AG08395 (cell line): ENCODE measurements at places on chromosomes 1 and 21.

DNA sequence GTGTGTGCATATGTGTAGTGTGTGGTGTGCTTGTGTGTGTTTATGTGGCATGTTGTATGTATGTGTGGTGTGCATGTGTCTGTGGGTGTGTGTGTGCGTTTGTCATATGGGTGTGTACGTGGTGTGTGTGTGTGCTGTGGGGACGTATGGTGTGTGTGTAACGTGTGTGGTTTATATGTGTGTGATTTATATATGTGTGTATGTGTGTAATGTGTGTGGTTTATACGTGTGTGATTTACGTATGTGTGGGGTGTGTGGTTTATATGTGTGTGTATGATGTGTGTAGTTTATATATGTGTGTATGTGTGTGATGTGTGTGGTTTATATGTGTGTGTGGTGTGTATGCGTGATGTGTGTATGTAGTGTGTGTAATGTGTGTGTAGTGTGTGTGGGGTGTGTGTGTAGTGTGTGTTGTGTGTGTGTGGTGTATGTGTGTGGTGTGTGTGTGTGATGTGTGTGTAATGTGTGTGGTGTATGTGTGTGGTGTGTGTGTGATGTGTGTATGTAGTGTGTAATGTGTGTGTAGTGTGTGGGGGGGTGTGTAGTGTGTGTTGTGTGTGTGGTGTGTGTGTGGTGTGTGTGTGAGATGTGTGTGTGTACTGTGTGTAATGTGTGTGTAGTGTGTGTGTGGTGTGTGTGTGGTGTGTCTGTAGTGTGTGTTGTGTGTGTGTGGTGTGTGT lies 32.3 kb upstream of the ADARB1 start:
- no peak for DNase-seq

- no peak for DNase-seq
Measured at GRCh38 chr1:236663934-236664333, 22.4 kb upstream of the ACTN2 start.

DNA sequence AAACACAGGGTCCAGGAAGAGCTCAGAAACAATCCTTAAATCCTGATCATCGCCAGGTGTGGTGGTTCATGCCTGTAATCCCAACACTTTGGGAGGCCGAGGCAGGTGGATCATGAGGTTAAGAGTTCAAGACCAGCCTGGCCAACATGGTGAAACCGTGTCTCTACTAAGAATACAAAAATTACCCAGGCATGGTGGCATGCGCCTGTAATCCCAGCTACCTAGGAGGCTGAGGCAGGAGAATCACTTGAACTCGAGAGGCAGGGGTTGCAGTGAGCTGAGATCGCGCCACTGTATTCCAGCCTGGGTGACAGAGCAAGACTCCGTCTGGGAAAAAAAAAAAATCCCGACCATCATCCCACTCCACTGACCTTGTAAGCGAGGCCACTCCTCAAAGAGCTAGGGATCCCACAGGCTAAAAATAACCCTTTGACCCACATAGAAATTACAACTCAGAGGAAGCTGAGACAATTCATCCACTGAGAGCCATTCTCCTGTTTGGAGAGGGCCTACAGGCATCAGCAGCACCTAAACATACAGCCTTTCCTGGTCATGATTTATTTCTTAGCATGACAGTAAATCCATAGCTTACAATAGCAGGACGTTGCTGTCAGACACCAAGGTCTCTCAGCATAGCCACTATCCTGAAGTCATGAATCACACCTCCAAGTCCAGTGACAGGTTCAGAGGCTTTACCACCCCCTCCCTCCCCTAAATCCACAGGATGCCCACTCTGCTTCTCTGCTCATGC lies 66.7 kb downstream of the TGFBR3 start:
- DNase-seq, result no peak

- peak; percentile 43 for DNase-seq
Measured at GRCh38 chr1:223776075-223776814, 63.9 kb downstream of the CAPN2 start.

DNA sequence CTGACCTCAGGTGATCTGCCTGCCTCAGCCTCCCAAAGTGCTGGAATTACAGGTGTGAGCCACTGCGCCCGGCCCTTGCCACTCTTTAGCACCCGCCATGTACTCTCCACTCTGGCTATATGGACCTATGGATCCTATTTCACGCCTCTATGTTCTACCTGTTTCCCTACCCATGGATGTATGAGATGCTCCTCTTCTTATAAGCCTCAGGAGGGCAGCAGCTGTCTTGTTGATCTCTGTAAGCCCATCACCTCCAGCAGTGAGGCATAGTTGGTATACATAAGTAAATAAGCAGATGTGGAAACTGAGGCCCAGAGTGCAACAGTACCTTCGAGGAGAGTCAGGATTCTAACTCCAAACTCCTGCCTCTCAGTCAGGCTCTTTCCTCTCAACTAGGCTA lies 24.7 kb upstream of the ARTN start:
- DNase-seq, result no peak

GRCh38 chr21:18318156-18318555 lies 73.5 kb downstream of the CHODL start:
- no peak for DNase-seq

GRCh38 chr1:116754198-116754977 lies at the start of gene CD2:
Gene CD2, plus strand, starts transcription at chr1:116754430. Its CDS starts 63 bp downstream, at chr1:116754493.
- no peak for DNase-seq

DNA sequence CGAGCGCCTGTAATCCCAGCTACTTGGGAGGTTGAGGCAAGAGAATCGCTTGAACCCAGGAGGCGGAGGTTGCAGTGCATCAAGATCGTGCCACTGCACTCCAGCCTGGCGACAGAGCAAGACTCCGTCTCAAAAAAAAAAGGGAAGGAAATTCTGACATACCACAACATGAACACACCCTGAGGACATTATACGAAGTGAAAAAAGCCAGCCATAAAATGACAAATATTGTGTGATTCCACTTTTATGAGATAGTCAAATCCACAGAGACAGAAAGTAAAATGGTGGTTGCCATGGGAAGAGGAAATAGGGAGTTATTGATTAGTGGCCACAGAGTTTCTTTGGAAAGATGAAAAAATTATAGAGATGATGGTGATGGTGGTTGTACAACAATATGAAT lies 41.7 kb downstream of the EVI5 start:
- no peak for DNase-seq

- no peak for DNase-seq
Measured at GRCh38 chr1:91015358-91015780, 6.5 kb downstream of the ZNF644 start.

DNA sequence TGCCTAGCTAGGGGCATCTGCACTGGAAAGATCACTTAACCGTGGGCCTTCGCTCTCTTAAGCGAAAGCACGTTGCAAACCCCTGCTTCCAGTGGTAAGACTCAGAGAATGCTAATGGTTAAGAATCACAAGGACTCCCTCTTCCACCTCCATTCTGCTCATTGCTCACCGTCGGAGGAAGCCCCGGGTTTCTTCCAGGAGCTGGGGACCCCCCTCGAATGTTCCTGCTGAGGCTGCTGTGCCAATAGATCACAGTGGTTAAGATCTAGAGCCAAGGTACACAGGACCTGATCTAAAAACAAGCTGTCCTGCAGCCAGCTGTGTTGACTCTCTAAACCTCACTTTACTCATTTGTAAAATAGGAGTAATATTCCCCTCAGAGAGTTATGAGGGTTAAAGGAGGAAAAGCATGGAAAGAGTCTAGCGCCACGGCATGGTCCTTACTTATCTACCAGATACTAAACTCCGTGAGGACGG lies 765 bp downstream of the VAMP3 start:
- DNase-seq, result no peak

DNA sequence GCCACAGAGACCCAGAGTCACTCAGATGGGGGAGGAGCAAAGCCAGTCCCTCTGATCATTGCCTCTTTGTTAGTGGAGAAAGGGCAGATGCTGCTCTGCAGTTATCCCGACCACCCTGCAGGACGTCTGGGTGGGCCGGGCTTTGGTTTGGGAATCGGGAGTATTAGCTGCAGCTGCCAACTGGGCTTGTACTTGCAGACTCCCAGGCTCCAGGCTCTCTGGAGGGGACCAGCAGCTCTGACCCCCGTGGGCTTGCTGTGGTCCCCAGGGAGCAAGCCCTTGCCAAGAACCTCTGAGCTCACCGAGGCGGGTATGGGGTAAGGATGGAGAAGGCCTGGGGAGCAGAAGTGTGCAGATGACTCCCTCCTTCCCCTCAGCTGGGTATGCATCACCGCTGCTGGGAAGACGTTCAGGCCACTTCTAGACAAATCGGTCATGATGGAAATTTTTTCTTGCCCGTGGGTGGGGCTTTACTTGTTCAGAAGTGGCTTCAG lies 21.6 kb downstream of the MAPKAPK2 start:
- DNase-seq, result peak; percentile 94

GRCh38 chr1:197424380-197424779 lies 156.3 kb downstream of the CRB1 start:
- no peak for DNase-seq

- DNase-seq, result peak; percentile 100
Measured at GRCh38 chr1:28088168-28088961, at the start of gene EYA3. Gene EYA3, minus strand, starts transcription at chr1:28088610. Its CDS starts 30,584 bp downstream, at chr1:28058026.

DNA sequence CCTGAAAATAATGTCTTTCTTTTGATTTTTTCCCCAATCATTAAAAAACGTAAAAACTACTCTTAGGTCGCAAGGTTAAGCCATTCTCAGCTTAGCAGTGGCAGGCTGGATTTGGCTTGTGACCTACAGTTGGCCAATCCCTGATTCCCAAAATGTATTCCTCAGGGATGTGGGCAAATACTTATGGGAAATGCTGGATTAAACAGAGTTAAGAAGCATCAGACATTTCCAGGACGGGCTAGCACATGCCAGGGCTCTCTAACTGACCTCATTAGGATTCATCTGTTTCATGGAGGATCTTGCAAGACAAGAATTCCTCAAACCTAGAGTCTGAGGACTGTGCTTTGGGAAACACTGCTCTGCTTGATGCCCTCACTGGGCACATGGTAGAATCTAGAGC lies 982 bp upstream of the IL24 start:
- no peak for DNase-seq

DNA sequence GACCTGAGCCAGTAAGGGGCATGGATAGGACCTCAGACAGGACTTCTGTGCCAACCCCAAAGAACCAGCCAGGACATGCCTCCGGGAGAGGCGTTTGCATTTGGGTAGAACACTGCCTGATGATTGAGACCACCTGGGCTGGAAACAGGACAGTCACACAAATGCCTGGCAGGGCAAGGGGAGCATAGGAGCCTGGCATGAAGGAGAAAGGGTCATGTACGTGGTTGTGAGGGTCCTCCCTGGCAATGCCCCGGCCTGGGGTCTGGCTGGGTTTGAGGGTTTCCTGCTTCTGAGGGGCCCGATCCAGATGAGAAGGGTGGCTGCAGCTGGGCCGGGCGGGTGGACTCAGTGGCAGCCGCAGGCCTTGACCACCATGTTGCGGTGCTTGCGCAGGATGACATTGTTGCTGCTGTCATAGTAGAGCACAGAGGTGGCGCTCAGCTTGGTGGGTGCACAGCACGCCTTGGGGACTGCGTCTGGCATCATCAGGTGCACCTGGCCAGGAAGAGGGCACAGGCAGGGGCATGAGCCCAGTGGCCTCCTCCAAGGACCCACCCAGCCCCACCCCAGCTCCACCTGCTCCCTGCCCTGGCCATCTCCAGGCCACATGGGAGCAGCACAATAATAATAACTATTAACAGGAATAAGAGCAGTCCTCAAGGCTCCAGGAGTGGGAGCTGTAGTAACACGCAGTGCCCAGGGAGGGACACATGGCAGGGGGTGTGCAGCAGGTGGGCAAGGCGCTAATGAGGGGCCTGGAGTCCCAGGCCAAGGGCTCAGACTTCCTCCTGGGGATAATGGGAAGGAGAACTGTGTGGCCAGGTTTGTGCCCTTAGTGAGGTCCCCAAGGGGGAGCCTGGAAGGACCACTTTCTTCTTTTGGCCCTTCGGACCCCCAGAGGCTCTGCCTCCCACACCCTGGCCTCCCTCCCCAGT lies 10.8 kb downstream of the OXCT2 start:
- DNase-seq, result no peak

DNA sequence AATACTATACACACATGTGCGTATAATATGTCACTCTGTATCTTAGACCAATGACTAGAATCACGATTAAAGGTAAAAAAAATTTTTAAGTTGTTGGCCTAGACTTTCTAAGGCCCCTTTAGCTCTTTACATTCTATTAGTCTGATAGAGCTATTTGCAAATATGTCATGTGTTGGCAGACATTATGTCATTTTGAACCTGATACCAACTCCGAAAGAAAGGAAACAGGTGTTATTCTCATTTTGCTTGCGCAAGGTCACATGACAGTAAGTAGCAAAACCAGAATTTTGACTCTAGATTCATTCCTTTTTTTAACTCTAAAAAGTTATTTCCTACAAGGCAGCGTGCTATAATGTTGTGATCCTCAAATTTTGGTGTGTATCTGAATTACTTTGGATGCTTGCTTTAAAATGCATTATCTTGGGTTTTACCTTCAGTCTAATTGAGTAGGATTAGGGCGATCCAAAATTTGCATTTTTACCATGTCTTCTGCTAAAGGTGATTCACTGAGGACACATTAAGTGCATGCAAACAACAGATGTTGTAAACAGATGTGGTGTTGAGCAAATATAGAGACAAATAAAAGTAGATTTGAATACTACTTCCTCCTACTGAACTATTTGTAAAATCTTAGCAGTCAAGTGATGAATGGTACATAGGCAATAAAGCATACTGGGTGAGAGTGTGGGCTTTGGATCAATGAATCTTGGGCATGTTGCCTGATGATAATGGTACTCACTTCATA lies 63.5 kb upstream of the KIAA1614 start:
- DNase-seq, result no peak

DNA sequence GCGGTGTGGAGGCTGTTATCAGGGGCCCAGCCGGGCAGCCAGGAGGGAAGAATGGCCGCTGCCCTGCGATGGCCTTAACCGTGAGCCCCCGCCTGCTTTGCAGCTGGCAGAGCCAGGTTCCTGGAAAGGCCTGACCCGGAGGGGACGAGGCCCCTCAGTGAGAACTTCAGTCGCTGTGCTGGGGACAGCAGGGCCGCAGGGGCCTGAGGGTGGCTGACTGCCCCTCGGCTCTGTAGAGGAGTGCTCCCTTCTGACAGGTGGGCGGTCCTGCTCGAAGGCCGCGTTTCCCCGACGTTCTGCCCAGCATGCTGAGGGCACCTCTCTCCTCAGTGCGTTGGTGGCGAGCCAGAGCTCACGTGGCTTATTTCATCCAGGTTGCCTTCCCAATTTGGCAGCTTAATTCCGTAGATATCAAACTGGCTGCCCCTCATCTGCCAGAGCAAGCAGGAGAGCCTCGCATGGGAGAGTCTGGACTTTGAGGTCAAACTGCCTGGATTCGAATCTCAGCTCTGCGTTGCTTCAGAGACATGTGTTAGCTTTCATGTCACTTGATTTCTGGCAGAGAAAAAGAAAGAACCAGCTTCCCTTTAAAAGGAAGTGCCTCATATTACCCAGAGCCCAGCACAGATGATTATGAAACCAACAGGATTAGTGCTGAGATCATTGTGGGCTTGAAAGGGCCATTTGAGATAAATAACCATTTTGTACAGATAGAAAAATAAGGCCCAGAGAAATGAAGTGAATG lies 239.8 kb downstream of the SDCCAG8 start:
- peak; percentile 71 for DNase-seq

- peak; percentile 81 for DNase-seq
Measured at GRCh38 chr1:152052606-152053005, 15.8 kb upstream of the S100A11 start.
